Common myeloid progenitor, CD34-positive (primary cell): ENCODE measurements at places on chromosomes 6 and 20.

- DNase-seq: peak; percentile 71
Observed at GRCh38 chr20:63238514-63239125, 2.9 kb downstream of the BIRC7 start.

GRCh38 chr20:11451793-11452291 lies 465.9 kb upstream of the BTBD3 start:
- no peak for DNase-seq

GRCh38 chr6:146433881-146434731 lies 109.5 kb upstream of the RAB32 start:
- DNase-seq: peak; percentile 24

- no peak for DNase-seq
Observed at GRCh38 chr6:83117802-83118201, 50.3 kb downstream of the DOP1A start.

DNA sequence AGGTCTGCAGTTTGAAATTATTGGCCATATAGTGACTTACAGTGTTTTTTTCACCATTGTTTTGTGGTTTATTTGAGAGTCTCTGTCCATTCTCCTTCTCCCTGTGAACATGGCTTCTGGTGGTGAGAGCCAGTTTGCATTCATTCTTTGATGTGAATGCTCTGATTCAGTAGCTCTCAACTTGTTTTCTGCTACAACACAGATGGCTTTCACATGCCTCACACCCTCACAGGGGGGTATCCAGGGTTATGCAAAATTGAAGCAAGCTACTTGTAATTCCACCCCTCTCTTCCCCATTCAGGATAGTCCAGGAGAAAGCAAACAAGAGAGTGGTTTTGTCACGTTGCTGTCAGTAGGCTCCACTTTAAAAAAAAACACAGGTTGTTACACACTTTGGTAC lies 55.6 kb downstream of the SLX4IP start:
- no peak for DNase-seq
